ENCODE measurements at places on chromosomes 4 and X.

DNA sequence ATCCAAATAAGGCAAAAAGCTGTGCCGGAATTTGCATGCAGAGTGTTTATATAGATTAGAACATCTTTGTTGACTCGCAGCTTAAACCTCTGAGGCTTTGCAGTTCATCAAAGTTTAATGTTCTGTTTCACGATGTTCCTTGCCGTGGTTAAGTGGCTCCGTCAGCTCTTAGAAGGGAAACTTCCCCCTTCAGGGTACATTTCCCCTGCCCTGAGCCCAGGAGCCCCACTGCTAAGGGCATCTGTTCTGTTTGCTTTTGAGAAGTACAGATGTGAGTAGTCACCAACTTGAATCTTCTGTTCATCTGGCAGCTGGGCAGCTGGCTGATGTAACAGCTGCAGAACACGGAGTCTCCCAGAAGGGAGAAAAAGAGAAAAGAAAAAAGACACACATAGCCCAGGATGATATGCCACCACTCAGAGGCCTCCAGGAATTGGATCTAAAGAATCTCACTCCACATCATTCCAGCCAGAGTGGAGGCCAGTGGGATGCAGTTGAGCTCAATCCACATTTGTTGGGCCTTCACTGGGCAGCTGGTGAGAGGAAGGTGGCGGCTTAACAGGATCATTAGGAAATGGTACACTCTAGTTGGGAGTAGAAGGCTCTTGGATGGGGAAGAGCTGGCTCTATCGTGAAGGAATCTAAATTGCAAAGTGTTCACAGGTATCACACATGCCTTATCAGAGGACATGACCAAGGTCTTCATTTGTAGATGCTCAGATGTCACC lies 178.7 kb upstream of the RBPJ start:
- peak; percentile 73 for DNase-seq

DNA sequence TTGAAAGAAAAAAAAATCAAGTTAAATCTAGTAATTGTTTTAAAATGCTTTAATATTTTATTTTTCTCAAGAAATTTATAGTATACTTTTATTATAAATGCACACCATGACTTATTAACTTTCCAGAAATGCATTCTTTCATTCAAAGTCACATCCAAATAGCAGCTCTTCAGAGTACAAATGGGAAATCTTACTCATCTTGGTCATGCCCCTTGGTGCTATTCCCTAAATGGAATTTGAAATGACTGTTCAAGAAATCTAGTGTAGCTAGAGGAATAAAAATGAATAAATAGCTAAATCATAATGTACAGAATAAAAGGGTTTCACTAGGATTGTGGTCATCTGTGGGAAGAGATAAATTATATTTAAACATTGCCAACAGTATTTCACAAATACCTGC lies 1139.7 kb downstream of the PCDH18 start:
- DNase-seq: no peak

DNA sequence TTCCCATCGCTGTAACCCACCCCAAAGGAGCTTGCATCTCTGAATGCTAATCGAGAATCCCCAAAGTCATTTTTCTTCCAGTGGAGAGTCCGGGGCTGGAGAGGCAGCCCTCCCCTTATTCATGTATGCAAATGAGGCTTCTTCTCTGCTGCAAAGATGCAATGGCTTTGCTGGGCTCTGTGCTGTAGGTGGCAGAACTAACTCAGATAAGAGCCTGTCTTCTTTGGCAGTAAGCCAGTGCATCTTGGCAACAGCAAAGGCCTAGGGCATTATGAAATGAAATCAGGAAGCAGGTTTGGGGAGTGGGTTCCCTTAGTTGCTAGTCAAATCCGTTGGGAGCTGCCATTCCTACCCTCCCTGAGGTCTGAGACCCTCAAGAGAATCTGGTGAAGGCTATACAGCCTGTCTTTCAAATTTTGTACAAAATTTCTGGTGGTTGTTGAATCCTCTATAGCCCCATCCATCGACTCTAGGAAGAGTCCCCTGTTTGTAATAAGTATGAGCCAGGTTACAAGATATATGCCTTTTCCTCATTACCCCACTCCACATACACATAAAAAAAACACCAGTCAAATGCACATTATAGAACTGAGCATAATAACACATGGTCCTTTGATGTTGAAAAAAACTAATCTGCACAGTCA lies 290.6 kb upstream of the TAPT1 start:
- peak; percentile 57 for DNase-seq

- DNase-seq: no peak
These were observed 148.0 kb downstream of the EMCN start for GRCh38 chr4:100369871-100370270.

DNA sequence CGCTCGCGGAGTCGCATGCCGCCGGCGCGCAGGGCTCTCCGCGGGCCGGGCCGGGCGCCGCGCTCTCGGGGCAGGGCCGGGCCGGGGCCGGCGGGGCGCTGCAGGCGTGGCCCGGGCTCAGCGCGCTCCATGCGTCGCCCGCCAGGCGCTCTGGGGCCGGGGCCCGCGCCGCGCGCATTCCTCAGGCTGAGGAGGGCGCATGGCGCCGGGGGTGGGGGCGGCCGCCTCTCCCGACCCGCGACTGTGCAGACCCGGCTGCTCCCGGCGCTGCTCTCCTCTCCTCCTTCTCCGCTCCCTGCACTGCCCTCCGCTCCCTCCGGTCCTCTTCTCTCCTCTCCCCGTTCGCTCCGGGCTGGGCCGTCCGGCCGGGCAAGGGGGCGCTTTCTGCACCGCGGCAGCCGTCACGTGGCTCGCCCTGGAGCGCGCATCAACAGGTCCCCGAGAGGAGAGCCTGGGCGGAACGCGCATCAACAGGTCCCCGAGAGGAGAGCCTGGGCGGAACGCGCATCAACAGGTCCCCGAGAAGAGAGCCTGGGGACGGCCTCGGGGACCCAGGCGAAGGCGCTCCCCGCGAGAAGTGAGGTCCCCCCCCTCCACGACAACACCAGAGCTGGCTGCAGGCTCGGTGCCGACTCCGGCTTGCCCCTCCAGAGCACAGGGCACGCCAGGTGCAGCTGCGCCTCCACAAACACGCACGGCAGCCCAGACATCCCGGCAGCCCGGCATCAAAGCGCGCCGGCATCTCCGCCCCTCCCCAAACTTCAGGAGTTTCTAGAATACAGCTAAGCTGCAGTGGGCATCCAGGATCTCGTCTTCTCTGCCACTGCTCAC lies 12.9 kb downstream of the PPP2R3B start:
- no peak for DNase-seq

DNA sequence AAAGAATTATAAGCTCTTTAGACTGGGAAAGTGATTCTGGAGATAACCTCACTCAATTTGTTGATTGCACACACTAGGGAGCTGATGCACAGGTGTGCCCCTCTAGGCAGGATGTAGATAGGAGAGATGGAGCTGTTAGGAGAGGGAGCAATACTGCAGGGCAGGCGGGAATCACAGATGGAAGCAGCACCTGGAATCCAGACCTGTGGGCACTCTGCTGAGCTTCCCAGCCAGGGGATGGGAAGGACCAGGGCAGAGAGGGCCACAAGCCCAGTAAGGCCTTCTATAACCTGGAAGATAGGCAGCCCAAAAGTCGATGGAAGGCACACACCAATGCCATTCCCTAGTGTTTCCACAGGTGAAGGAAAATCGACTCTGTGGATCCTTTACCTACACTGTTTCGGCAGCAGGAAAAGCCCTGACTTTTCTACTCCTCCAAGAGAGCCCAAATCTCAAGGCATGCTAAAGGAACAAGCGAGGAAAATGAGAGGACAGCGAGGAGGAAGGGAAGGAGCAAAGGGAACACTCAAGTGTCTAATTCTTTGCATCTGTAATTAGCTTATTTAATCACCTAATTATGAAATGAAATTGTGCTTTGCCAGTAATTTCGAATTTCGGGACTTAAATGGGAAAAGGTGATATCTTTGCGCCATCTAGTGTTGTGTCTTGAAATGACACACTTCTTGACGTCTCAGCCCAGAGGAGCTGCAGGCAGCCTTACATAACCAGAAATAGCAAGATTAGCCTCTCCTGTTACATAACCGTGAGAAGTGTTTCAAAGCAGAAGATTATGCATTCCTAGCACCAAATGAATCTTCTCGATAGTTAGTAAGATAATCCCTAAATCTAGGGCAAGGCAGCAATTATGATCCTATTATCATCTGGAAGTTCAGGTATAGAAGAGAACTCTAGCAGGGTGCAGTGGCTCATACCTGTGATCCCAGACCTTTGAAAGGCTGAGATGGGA lies 31.0 kb upstream of the TLR3 start:
- peak; percentile 76 for DNase-seq

DNA sequence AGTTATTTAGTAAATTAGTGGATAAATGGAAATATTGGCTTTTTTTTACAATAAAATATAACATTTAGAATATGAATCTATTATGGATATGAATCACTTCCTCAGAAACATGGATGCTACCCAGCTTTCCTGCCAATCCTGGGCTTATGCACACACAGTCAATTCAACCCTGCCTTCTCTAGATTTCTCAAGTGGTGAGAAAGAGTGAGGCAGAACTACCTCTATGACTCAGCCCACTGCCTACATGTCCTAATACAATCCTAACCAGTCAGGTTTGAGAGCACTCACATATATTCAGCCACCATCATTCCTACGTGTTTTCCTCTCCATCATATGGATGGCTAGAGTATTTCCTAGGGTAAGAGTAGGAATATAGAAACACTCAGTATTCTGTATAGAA lies 91.1 kb upstream of the ANKRD50 start:
- DNase-seq: no peak

- DNase-seq: no peak
These were observed 249.5 kb downstream of the BCOR start for GRCh38 chrX:39848243-39848642.

- DNase-seq: peak; percentile 35
These were observed 786.1 kb upstream of the AADAT start for GRCh38 chr4:170875868-170876267.

GRCh38 chrX:28135378-28136047 lies 154.3 kb upstream of the DCAF8L1 start:
- no peak for DNase-seq

DNA sequence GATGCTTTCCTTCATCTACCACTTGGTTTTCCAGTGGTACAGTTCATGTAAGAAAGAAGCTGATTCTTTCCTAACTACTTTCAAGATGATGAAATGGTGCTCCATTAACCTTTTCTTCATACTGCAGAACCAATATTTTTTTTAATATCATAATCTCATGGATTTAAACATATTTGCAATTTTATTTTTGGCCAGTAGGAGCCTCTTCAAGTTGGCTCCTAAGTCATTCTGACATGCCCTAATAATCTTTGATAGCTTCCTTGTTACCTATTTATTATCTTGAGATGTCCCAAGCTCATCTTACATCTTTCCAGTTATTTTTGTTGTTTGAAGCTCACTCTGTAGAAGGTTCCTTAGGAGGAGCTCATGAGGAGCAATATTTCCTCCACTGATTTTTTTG lies 170.2 kb downstream of the APBB2 start:
- no peak for DNase-seq

GRCh38 chr4:24781999-24782745 lies 13.2 kb upstream of the SOD3 start:
- DNase-seq: no peak

DNA sequence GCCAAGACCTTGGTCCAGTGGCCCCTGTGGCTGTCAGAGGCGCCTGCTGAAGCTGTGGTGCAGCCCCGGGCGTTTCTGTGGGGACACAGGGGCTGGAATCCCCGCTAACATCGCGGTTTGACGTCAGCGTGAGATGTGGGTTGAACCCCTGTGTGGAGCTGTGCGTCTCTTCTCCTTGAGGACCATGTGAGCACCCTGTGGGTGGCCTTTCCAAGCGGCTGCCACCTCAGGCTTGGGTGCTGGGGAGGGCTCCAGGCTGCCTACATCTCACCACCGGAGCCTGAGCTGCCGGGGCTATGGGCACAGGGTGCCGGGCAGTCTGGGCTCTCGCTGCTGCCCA lies 27.7 kb downstream of the UVSSA start:
- no peak for DNase-seq
